ENCODE measurements at places on chromosomes 6 and 20.
A peak's percentile ranks its signal among the peaks of the same experiment; 100 is the strongest.

GRCh38 chr20:22207280-22207679, 377.1 kb downstream of the FOXA2 start:
- DNase-seq = no peak

DNA sequence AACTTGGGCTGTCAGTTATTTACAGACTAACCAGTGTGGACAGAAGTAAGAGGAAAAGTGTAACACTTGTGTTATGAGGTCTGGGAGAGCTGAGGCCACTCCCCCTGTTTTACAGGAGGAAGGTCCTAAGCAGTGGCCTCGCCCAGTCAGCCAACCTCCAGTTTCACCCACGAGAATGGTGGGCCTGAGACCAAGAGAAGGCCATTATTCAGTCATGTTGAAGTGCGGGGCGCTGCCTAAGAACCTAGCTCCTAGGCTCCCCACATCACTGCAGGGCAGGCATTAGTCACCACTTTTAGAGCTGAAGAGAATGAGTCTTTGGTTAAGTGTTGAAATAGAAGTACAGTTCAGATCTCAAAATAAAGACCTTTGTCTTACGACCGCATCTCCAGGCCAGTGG, 27.9 kb downstream of the CDYL start:
- peak; percentile 27 for DNase-seq

- no peak for DNase-seq
These were observed 23.8 kb upstream of the SAMHD1 start for GRCh38 chr20:36975099-36975818.

DNA sequence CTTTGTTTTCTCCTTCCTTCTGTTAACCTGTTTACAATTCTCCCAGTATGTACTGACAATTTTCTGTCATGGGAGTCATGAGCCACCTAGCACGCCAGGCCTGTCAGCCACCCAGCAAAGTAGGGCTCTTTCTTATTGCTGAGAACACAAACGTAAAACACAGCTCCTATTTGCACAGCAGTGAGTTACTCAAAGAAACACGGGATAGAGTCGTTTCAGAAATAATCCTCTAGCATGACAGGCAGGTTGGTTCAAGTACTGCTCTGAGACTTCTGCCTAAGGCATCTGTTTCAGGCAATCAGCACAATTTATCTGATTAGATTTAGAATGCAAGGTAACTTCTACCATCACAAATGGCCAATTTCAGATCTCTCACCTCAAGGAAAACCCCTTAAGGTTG, 88.8 kb downstream of the CD24 start:
- DNase-seq = no peak

- no peak for DNase-seq
These were observed 538.9 kb downstream of the UTRN start for GRCh38 chr6:144824018-144824417.

- DNase-seq = no peak
These were observed 61.4 kb upstream of the LOC128125822 start for GRCh38 chr6:63510849-63511248.

DNA sequence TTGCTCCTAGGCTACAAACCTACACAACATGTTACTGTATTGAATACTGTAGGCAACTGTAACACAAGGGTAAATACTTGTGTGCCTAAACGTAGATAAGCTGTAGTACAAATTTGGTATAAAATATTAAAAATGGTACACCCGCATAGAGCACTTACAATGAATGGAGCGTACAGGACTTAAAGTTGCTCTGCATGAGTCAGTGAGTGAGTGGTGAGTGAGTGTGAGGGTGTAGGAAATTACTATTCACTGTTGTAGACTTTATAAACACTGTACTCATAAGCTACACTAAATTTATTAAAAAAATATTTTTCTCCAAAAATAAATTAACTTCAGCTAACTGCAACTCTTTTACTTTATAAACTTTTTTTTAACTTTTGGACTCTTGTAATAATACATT, 391.6 kb downstream of the ADGRB3 start:
- DNase-seq = no peak

- DNase-seq = peak; percentile 65
These were observed 18.8 kb upstream of the CLPSL2 start for GRCh38 chr6:35757456-35758123.

DNA sequence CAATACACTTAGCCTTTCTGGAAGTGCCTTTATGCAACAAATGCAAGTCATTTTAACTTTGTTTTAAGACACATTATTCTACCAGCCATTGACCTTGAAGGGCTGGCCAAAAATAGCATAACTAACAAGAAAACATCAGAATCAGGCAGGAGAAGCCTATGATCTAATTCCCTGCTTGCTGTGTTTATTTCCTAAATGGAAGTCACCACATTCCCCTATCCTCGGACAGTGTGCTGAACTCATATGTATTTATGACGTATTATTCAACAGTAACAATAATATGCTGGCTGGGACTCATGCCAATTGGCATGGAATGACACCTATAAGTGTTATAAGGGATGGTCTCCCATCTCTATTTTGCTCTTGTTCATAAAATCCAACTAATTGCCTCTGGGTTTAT, 140.7 kb downstream of the MAP3K7 start:
- no peak for DNase-seq

DNA sequence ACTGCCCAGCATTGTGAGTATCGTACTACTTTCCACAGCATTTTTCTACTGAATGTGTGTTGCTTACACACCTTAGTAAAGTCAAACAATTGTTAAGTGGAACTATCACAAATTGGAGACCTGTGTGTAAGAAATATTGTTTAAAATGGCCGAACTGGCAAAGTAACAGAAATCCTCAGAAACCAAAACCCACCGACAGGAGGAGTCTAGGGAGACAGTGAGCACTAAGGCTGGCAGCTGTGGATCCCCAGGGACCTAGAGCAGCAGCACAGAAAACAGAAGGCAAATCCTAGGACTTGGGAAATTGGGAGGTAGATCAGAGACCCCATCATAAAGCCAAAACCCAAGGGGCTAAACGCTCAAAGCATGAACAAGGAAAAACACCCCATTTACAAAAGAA, 69.9 kb downstream of the SESN1 start:
- DNase-seq = peak; percentile 26

GRCh38 chr6:46393940-46394337, 97.3 kb downstream of the RCAN2 start:
- no peak for DNase-seq

DNA sequence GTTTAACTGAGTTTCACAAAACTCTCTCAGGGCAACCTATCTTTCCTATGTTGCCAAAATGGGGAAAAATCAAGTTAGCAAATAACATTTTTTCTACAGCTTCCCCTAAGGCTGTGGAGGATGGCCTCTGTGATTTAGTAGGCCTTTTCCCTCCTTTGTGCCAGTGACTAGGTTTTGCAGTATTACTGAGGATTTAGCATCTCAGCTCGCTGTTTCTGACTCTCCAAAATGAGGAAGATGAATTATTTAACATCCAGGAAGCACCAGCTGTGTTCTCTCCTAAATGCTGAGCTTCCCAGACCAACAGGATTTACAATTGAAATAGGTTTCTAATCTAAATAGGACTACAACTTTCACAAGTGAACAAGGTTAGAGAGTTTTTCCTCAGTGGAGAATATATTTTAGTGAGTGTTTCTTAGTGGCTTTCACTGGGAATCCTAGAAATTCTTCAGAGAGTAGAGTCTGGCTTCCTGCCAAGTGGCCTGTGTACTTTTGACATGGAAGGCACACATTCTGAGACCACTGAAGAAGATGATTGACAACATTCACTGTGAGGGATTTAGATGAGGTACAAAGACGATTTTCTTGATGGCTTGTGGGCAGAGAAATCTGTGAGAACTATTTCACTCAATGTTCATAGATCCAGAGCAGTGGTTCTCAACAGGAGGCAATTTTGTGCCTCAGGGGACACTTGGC, 62.4 kb downstream of the PTCHD4 start:
- peak; percentile 6 for DNase-seq

DNA sequence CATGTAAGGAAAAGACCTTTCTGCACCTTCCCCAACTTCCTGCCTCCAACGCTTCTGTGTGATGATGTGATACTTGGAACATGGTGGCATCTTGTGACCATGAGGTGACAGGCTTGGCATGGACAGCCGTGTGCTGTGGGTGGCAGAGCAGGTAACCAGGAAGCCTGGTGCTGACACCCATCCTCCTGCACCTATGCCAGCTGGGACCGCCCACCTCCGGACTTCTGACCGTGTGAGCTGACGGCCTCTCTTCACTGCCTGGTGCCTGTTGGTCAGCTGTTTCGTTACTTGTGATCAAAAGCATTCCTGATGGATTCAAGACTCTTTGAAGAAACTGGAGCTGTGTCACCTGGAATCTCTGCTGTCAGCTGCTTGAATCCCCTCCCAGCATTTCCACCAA, 70.3 kb downstream of the TMEM242 start:
- DNase-seq = peak; percentile 25

- peak; percentile 76 for DNase-seq
These were observed 89.0 kb downstream of the SLX4IP start for GRCh38 chr20:10524034-10524476.

- no peak for DNase-seq
These were observed 64.5 kb downstream of the THBS2 start for GRCh38 chr6:169189182-169189581.

- DNase-seq = no peak
These were observed 725 bp downstream of the TM9SF4 start for GRCh38 chr20:32110173-32110704.

GRCh38 chr6:46134216-46134615, 4.4 kb downstream of the ENPP4 start:
- DNase-seq = no peak

GRCh38 chr6:156538875-156539660, 238.1 kb upstream of the ARID1B start:
- no peak for DNase-seq

DNA sequence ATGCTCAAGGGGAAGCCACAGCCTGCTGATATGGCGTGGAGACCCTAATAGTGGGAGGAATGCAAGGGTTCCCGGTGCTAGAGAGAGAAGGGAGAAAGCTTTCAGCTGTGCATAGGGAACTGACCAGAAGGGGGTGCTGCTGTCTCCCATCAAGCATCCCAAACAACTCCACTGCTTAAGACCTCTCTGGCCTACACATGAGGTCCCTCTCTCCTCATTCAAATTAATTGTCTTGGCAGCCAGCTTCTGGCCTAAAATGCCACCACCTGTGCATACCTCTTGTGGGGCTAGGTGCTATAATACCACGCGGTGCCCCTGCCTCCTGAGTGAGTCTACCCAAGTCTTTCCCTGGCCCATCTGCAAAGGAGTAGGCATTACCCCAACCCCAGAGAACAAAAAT, 14.5 kb downstream of the ADISSP start:
- peak; percentile 85 for DNase-seq

DNA sequence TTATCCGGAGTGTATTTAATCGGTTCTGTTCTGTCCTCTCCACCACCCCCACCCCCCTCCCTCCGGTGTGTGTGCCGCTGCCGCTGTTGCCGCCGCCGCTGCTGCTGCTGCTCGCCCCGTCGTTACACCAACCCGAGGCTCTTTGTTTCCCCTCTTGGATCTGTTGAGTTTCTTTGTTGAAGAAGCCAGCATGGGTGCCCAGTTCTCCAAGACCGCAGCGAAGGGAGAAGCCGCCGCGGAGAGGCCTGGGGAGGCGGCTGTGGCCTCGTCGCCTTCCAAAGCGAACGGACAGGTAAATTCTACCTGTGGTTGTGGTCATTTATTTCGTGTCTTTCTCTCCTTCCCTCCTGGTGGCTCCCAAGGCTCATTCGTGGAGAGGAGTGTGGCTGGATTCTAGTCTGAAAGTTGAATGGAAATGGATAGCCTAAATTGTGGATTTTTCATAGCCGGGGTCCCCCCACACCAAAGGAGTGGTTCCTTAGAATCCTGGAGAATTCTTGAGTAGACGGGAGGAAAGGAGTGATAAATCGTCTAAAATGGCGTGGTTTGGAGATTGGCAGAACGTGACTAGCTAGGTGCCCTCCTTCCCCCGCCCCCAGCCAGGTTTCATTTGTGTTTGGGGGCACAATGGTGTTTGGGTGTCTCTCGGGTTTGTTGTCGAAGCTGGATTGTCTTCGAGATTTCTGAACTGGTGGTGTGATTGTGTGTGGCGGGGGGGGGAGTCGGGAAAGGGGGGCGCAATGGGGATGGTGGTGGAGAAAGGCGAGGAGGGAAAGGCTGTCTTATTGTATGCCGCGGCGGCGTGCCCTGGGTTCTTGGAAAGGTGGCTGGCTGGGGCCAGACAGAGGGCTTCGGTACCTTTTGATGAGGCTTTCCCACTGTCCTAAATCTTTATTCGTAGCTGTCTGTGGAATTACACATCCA, 673 bp downstream of the MARCKS start:
- peak; percentile 67 for DNase-seq

GRCh38 chr6:127893541-127893940, 7.3 kb downstream of the THEMIS start:
- no peak for DNase-seq

DNA sequence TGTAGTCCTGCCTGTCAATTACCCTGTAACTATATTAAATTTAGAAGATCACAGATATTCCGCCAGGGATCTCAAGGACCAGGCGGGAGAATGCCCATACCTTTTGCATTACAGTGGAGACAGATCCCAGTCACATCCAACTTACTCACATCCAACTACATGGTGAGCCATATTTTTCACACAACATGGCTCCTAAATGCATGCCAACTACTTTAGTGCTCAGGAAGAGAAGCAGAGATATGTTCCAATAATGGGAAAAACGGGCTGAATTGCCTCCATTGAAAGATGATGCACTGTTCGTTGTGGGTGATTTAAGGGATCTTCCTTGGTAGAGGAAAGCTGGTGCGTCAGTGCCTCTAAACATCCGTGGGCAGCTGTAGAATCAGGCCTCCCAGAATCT, 304.5 kb downstream of the CD83 start:
- DNase-seq = no peak

DNA sequence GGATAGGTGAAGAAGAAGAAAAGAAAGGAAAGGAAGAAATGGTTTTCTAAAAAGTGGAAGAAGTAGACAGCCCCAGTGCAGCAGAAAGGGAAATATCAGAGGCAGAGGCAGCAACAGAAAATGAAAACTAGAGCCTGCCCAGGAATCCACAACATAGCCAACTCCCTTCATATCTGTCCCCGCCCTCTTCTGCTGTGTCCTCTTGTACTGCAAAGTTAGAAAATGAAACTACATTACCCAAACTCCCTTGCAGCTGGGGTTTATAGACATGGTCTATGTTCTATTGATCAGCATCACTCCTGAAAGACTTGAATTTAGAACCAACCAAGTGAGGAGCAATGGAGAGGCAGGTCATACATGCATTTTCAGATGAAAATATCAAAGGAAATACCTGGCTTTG, 200.5 kb upstream of the PHACTR1 start:
- no peak for DNase-seq

GRCh38 chr20:37329481-37330165, 16.3 kb upstream of the SRC start:
- no peak for DNase-seq

Measured in cardiac fibroblast (primary cell).